ENCODE measurements at places on chromosomes 13 and 19.

DNA sequence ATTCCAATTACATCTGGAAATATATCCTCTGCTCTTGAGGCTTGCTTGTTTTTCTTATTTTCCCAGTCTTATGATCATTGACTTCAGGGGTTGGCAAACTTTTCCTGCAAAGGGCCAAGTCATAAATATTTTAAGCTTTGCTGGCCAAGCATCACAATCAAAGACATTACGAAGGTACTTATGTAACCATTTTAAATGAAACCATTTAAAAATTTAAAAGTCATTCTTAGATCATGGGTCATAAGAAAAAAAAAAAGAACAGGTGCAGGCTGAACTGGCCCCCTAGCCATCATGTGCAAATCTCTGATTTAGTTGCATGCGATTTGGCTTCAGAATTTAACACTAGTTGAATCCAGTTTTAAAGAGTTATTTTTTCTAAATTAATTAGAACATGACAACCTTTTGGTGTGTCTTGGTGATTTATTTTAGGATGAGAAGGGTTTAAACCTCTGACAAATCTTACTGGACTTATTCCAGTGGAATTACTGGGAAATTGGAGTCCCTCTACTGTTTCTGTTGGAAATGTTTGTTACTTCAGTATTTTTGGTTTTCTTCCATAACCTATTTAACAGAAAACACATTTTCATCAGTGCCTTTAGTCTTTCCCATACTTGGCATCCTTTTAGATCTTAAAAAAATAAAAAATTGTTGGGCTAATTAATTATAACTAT is 148.1 kb downstream of the NHLRC3 start:
- DNase-seq = no peak

DNA sequence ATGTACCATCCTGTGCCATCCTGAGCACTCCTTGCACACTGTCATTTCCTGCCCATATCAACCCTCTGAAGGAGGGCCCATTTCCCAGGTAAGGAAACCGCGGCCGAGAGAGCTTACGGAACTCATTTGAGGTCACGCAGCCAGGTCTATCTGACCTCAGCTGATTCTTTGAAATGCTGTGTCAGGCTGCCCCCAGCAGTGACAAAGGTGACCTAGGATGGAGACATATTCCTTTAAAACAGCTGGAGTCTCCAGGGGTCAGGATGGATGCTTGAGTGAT is 42.2 kb upstream of the VSTM2B start:
- DNase-seq = no peak

DNA sequence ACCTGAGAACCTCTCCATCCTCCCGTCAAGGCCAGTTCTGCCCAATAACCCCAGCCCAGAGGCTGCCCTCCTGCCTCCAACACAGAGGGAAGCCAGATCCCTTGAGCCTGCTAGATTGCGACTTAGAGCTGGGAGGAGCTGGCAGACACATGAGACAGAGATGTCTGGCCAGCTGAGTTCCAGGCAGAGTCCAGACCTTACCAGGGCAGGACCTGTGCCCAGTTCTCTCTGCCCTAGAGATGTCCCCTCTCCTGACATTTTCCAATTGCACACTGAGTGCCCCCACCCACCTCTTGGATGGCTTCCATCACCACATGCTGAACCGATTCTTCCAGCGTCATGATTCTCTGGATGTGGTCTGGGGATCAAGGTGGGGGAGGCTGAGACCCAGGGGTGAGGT is 3.0 kb downstream of the HOOK2 start:
- no peak for DNase-seq

GRCh38 chr13:100645382-100645781 is 29.2 kb downstream of the TMTC4 start:
- DNase-seq = no peak

- no peak for DNase-seq
Measured at GRCh38 chr13:75309981-75310580, 171.9 kb downstream of the TBC1D4 start.

- no peak for DNase-seq
Measured at GRCh38 chr13:92255526-92255925, 857.1 kb downstream of the GPC5 start.

DNA sequence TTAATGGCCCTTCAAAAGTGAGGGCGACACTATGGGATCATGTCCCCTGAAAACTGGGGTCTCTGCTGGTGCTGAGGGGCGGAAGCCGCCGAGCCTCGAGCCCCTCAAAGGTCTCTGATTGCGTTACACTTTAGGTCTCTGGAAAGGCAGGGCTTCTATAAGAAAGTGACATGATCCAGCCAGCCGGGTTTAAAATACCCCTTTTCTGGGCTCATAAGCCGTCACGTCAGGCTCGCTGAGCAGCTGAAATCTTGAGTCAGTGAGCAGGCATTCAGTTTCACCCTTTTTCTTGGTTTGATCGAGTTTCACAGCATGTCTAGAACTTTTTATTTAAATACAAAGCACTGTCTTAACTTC is 600 bp upstream of the HMGB1 start:
- peak; percentile 30 for DNase-seq

DNA sequence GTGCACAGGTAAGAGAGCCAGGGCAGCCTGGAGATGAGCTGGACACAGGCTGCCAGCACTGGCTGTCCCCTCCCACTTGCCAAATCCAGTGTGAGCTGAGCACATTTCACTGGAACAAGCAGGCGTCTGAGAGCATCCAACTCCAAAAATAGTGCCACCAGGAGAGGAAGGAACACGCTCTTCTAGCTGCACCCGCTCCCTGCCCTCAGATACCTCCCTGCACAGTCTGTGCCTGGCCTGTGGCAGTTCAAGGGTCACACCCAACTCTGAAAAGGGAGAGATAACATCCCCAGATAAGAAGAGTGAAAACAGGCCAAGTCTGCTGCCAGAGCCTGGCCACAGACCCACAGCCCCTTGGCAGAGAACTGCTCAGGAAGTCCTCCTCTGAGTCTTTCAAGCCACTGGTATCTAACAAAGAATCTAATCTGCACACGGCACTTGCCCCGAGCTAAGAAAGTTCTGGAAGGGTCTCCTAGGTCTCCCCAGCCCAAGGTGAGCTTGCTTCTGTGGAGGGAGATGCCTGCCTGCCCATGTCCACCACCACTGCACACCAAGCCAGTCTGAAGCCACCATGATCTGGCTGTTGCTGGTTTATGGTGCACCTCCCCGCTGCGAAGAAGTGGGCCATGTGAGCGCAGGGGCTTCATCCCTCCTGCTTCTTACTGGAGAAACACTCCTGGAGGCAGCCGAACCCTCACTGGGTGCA is 14.7 kb downstream of the ELL start:
- no peak for DNase-seq

GRCh38 chr19:36209372-36209771 is 5.1 kb downstream of the ZNF565 start:
- no peak for DNase-seq

DNA sequence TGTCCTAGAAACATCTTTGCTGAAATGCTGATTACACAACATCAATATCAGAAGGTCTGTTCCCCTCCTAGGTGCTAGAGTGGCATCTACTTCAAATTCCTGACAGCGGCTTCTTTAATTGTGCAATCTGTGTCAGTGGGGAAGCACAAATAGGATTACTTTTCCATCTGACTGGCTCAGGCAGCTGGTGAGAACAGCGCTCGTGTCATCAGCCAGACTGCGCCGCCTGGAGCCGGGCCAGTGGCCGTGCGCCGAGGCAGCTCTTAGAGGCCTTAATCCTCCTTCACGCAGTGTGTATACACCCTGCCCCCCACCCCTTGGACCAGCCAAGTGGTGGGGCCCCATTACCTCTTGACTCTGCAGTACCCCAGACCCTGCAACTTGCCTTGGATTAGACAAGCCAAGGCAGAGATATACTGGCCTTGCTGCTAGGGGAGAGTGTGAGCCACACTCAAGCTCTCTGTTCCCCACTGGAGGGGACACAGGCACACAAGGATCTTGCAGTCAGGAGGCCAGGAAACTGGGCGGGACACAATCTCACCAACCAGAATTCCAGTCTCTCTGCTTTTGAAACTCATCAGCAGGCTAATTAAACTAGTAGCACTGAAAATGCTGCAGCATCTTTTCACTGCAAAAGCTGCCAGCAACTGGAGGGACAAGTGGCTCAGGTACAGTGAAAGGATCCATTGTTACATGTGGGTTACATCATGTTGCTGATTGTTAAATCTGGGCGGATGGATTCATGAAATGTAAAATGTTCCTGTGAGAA is 48.9 kb upstream of the EPHX3 start:
- no peak for DNase-seq

DNA sequence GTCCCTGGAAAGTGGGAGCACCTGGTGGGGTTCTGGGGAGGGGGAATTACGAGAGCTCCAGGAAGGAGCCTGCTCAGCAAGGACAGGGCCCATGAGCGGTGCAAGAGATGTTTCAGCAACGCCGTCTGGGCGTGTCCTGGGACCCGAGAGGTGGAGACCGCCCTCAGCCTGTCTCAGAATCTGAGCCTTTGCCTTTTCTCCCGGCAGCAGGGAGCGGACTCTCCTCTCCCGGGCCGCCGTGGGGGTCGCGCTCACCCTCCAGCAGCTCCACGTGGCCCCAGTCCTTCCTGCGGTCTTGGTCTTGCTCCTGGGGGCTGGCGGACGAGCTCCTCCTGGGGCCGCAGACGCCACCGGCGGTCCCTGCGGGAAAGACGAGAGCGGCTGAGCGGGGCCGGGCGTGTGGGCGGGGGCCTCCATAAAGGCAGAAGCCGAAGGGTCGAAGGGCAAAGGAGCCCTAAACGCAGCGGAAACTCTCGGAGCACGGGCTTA is 714 bp downstream of the POLRMT start:
- peak; percentile 56 for DNase-seq

DNA sequence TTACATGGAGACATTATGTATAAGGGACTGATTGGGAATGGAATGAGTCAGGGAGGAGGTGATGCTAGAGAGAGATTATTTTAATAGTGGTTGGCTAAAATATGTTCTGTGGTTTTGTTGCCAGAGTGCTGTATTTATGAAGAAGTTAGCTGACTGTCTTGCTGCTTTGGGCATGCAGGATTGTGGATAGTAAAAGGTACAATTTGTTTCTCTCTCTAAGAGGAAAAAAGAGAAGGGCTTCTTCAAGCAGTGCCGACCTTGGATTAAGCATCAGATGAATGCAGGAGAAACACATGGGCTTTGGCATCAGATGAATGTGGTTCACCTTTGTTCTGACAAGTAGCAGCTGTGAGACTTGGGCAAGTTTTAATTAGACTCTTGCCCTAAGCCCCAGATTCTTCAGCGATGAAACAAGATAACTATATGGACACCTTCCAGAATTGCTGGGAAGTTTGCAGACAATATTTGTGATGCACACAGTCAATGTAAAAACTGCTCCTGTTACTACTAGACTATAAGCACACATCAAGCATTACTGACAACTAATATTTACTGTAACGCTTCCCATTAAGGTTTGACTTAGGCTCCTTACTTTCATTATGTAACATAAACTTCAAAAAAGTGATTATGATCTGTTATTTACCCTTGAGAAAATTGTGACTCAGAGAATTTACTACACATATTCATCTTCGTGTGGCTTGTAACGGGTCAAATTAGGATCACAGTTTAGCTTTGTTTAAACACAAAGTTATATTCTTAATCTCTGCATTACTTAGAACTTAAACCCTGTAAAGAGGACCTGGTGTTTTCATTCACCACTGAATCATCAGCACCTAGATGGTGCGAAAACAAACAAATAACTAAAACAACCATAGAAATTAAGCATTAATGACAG is 824.0 kb downstream of the PCDH9 start:
- no peak for DNase-seq

- no peak for DNase-seq
Measured at GRCh38 chr19:46186717-46187101, 38.7 kb downstream of the IGFL2 start.

GRCh38 chr13:75356421-75356820 is 125.5 kb downstream of the TBC1D4 start:
- DNase-seq = no peak

GRCh38 chr13:114225610-114226009 is 9.1 kb upstream of the CDC16 start:
- no peak for DNase-seq

GRCh38 chr19:6693056-6693471 is 23.1 kb upstream of the TNFSF14 start:
- no peak for DNase-seq

DNA sequence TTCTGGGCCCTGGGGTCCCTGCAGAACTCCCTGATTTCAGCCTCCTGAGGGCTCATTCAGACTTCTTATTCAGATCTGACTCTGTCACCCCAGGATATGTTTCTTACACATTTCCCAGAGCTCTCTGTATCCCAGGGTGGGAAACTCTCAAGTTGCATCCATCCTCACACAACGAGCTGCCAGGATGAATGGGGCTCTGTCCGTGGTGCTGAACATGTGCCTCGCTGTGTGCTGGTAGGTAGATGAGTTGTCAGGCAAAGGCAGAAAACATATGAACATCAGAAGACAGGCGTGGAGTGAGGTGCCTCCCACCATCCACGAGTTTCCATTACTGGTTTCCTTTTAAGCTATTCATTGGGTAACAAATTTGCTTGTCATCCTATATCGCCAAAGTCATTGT is 11.4 kb upstream of the IGFL1 start:
- peak; percentile 25 for DNase-seq

- no peak for DNase-seq
Measured at GRCh38 chr13:109724603-109725002, 61.8 kb downstream of the IRS2 start.

DNA sequence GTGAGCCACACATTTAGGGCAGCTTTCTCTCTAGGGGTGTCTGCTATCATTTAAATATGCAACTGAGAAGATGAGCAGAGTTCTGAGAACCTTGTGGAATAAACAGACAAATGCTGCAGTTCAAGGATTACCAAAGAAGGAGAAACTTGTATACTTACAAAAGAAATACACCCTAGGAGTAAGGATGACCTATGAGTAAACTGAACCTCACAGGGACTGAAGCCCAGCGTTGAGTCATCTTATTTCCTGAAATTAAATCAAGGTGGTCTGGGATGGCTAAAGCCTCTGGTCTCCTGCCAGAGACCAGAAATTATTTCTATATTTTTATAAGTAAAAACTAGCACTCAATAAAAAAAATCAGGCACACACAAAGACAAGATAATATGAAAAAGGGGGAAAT is 40.1 kb downstream of the FAM216B start:
- no peak for DNase-seq

GRCh38 chr19:38841180-38841766 is 8.5 kb downstream of the HNRNPL start:
- no peak for DNase-seq

- DNase-seq = peak; percentile 67
Measured at GRCh38 chr13:40388617-40389016, 277.8 kb downstream of the FOXO1 start.
